ENCODE measurements at places on chromosomes 5 and 9.
A peak's percentile ranks its signal among the peaks of the same experiment; 100 is the strongest.

GRCh38 chr9:18865542-18865941, 167.5 kb downstream of the SAXO1 start:
- no peak for DNase-seq

DNA sequence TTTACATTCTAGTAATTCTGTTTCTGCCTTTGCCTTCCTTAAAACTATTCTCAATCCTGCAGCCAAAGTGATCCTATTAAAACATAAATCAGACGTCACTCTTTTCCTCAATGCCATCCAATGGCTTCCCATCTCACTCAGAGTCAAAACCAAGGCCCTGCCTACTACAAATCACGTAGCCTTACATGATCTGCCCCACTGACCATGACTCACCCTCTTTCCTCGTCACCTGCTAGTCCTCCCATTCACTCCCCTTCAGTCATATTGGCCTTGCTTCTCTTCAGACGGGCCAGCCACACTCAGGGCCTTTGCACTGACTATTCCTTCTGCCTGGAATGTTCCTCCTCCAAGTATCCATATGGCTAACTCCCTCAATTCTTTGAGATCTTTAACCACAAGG, 39.0 kb upstream of the DMXL1 start:
- DNase-seq = no peak

- DNase-seq = peak; percentile 63
Observed at GRCh38 chr9:4106760-4107143, 193.1 kb downstream of the GLIS3 start.

- no peak for DNase-seq
Observed at GRCh38 chr5:107860044-107860443, 189.3 kb upstream of the EFNA5 start.

DNA sequence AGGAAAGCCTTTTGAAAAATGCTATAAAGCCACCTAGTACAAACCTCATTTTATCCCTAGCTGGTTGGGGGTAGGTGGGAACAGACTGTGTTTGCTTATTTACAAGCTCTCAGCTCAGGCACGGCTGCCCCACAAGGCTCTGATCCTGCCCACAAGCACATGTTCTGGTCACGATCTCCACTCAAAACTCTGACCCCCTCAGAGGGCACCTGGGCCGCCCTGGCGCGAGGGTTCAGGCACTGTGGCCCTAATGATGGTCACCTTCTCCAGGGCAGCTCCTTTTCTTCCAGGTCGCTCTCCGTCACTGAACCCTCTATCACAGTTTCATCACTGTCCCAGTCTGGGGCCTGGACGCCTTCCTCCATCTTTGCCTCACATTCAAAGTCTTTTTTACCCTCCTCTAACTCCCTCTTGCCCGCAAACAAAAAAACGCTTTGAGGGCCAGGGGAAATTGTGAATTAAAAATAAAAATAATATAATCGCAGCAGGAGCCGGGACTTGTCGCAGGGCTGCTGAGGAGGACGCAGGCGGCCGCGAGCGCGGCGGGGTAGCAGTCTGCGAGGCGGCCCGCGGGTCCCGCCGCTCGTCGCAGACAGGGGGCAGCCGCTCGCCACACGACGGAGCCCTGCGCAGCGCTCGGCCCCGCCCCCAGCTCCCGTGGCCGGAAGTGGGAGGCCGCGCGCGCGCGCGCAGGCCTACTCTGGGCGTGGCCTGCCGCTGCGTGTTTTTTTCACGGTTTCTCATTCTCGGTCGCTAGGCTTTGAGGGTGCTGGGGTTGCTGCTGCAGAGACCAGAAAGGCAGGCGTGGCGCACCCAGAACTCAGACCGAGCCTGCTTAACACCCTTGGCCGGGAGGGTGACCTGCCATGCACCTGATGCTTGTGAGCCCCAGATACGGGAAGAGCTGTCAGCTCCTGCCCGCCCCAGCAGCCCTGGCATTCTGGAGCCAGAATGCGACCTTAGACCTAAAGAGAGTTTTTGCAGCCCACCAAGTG, at the start of gene ANKRD31:
TSS of gene ANKRD31 (minus strand) at position 557 of the 995 bp plus-strand sequence. CDS start at position 365, 192 bp downstream.
- DNase-seq = peak; percentile 80

DNA sequence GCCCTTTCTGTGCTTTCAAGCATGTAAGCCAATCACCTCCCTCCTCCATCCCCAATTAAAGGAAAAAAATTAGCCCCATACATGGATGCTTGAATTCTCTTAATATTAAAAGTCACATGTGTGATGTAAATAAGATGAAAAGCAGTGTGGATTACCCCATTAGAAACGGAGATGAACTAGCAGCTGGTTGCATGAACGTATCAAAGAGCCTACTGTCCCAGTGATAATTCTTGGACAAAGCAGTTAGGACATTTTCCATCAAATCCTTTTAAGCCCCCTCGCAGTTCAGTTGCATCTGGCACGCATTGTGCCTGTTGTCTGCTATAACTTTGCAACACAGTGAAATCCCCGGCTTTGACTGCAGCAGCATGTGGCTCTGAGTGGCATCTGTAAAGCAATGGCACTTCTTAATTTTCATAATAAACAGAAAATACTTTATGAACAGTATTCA, 285.6 kb downstream of the FBXL7 start:
- DNase-seq = no peak

- no peak for DNase-seq
Observed at GRCh38 chr5:12870872-12871539, 966.8 kb upstream of the CTNND2 start.

- DNase-seq = no peak
Observed at GRCh38 chr5:59236448-59236847, 653.6 kb downstream of the RAB3C start.

GRCh38 chr5:146805081-146805480, 73.5 kb downstream of the PPP2R2B start:
- peak; percentile 33 for DNase-seq

DNA sequence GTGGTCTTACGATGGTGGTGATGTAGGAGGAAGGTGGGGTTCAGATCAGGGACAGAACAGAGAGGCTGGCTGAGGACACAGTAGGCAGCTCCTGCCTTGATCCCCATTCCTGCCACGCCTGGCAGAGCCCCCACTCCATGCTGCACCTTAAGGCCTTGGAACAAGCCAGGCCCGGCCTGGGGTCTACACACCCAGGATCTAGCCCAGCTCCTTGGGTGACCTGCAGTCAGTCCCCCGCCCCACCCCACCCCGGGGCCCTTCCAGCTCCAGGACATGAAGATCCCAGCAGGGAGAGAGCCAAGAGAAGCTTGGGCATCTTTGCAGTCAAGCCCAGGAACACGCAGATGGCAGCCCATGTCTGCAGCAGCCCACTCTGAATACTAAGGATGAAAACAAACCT, 34.7 kb downstream of the WHRN start:
- DNase-seq = no peak

GRCh38 chr9:124790301-124790700, 13.4 kb downstream of the OLFML2A start:
- no peak for DNase-seq

- DNase-seq = no peak
Observed at GRCh38 chr9:136198605-136199083, 6.3 kb downstream of the LHX3 start.
